ENCODE measurements at places on chromosomes 12 and 14.

DNA sequence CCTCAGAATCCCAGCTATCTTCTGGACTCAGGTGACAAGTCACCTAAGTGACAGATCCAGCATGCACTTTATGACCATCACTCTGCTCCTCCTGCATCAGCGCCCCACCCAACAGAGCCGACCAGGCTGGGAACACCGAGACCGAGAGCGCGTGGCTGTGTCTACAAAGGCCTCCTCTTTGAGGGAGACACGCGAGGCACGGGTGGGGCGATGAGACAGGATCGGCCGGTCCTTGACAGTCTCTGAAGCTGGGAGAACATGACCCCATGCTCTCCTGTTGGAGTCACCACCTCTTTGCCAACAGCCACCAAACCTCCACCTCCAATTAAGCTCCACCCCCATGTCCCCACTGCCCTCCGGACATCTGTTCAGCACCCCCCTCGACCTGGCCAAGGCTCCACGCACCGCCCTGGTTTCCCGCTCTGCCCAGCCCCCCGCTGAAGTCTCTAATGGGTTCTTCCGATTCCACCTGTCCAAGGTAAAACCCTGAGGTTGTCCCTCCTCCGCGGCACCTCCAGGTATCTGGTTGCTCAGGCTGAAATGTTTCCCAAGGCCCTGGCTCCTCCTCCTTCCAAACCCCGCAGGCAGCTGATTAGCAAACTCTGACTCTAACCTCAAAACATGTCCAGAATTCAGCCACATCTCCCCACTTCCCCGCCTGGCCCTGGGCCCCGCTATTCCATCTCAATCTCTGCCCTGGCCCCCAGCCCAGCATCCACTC is 31.5 kb downstream of the HSP90AA1 start:
- no peak for DNase-seq

- no peak for DNase-seq
Observed at GRCh38 chr14:95025941-95026340, 131.4 kb downstream of the DICER1 start.

DNA sequence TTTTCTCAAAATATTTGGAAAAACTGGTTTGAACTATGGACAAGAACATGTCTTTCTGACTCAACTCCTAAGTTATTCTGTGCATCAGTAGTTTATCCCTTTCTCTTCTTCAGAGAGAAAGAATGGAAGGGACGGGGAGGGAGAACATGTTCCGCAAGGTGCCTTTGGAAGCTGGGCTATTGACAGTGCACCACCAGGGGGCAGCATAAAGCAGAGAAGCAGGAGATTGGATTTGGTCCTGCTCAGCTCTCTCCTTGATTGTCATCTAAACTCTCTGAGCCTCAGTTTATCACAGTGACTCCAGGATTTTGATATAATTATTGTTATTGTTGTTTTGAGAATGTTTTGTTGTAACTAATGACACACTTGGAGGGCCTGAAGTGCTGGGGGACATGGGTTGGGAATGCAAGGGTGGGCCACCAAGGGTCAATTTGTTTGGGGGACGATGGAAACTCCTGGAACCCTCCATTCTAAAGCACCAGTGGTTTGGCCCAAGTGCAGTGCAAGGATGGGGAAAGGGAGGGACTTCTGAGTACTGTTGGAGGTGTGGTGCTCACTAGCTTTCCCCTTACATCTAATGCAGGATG is 45.3 kb upstream of the ANO6 start:
- peak; percentile 74 for DNase-seq

- no peak for DNase-seq
Observed at GRCh38 chr14:32985866-32986265, 47.2 kb downstream of the NPAS3 start.

GRCh38 chr14:25053585-25053984 is 3.6 kb upstream of the STXBP6 start:
- DNase-seq, result no peak

GRCh38 chr14:26841920-26842741 is 244.3 kb upstream of the NOVA1 start:
- no peak for DNase-seq

DNA sequence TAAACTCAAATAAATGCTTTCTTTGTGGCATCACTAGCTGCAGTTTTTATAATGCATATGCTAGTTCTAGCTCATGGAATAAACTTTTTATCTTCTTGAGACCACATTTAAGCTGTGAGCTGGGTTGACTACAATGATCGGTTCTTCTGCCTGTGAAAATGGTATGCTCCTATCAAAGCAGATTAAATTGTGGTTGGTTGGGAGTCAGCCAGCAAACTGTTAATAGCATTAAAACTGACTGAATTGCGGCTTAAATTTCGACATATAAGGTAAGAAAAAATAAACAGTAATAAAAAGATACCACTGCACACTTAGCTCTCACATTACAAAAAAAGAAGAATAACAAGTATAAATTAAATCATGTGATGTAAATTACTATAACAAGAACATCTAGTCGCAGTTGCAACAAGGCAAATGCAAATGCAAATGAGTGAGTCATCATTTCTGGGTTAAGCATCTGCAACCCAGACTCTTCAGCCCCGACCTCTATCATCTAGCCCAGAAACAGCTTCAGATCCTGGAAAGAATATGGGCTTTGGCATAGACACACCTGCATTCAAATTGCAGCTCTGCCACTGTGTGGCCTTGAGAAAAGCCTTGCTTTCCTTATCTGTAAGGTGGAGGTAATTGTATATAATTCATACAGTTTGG is 19.8 kb upstream of the DHRS7 start:
- no peak for DNase-seq

GRCh38 chr14:91352728-91353692 is 64.6 kb downstream of the CCDC88C start:
- no peak for DNase-seq

DNA sequence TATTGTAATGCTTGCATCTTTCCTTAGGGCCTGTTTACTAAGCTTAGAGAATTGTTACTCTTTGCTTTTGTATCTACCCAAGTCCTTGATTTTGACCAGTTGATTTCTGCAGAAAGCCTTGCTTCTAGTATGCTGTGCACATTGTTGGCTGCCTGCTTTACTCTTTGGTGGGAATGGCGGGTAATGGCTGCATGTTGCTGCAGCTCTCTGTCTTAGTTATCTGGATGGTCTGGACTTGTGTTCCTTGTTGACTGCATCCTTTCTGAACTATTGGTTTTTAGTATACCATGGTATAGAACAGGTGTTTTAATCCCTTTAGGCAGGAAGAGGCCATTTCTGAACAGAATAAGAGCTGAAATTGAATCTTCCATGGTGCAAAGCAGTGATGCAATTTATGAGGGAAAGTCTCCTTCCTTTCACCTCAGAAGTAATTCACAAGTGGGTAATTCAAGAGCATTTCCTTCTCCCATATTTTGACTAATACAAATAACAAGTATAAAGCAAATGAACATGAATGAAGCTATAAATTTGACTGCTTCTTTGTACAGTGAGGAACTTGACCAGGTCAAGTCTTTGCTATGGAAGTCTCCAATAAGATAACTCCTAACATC is 466.4 kb downstream of the NPAS3 start:
- DNase-seq, result no peak

DNA sequence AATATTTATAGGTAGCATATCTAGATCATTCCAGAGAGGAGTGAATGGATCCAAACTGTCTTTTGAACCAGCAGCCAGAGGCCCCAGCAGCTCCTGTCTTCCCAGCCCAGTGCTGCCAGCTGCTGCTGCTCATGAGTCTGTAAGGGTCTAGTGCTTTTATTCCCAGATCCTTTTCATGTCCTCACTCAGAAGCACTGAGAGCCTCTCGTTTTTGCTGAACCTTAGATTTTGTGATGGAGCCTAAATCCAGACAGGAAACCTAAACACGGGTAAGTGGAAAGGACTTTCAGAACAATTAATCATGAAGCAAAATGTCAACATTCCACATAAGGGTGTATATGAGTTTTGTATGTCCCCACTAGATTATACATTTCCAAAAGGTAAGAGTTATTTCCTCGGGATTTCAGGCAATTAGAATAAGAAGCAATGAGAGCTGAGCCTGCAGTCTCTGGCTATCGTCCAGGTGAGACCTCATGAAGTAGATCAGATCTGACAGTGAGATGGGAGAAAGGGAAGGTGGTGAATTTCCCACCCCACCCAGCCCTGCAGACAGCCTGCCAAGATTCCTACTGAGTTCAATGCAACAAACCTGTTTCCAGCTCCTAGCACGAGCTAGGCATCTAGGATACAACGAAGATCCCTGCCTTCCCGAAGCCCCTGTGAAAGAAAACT is 84.4 kb downstream of the NINJ2 start:
- no peak for DNase-seq

GRCh38 chr12:95004610-95005009 is 1.1 kb upstream of the NDUFA12 start:
- DNase-seq, result no peak

- no peak for DNase-seq
Observed at GRCh38 chr14:71764701-71765382, 167.4 kb upstream of the RGS6 start.

DNA sequence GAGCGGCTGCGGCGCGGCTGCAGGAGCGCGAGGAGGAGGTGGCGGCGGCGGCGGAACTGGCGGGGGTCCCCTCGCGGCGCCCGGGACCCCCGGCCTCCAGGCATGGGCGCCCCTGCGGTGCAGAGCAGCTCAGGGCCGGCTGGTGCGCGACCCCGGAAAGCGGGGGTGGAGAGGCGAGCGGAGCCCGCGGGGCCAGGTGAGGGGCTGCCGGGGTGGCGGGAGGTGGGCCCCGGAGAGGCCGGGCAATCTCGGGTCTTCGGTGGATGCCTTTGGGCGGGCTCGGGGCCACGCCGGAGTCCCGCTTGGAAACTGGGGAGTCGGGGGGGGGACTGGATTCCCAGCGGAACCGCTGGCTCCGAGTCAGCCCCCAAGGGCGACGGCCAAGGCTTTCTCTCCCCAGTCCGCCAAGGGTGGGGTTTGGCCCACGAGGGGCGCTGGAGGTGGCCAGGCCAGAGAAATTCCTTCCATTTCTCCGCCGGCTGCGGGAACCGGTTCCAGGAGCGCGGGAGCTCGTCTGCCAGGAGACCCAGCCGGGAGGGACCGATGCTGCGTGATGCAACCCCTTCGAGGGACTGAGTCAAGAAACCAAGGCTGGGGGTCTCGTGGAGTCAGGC is 13.9 kb upstream of the NR4A1 start:
- no peak for DNase-seq

DNA sequence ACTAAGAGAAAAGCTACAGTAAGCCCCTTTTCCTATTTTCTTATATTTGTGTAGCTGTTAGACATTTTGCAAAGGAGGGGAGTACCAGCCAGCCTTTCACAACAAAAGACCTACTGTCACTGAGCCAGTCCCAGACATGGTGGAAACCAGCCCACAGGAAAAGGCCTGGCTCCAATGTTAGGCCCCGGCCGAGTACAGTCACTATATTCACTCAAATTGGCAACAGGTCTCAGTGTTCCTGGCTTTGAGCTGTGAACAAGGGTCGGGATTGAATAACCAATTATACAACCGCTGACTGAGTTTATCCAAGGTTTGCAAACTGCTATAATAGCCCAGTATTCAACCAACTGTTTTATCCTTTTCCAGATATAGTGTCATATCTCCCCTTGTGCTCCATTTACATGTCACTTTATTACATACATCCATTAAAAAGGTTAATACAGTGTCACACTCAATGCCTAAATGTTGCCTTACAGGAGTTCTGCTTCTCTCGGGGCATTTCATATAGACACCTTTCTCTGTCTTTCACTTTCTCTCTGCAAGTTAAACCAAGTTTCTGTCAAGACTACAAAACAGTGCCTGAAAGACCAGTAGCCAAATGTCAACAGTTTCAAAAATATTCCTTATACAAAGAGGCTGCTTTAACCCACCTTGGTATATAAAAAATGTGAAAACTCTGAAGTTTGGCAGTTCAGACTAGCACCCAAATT is 178.1 kb downstream of the SOX5 start:
- DNase-seq, result no peak

- no peak for DNase-seq
Observed at GRCh38 chr14:94531187-94531586, 21.9 kb upstream of the SERPINA12 start.

- DNase-seq, result no peak
Observed at GRCh38 chr14:94158239-94158883, 15.8 kb upstream of the PPP4R4 start.

DNA sequence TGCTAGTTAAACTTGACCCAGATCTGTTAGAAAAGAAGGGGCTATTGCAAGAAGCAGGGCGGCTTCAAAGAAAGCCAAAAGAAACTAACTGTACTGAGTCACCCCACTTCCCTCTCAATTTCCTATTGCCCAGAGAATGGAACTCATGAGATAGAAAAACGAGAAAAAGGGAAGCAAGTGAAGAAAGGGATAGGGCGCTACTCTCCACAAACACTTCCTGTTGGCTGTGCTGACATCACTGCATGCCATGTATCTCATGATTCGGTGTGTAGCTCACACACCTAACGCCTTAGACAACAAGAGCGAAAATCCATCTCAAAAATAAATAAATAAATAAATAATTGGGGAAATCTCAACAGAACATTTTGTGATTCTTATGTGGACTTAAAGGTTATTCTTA is 13.0 kb upstream of the P2RX4 start:
- DNase-seq, result no peak

- DNase-seq, result no peak
Observed at GRCh38 chr14:101022121-101022520, 118.6 kb upstream of the RTL1 start.

DNA sequence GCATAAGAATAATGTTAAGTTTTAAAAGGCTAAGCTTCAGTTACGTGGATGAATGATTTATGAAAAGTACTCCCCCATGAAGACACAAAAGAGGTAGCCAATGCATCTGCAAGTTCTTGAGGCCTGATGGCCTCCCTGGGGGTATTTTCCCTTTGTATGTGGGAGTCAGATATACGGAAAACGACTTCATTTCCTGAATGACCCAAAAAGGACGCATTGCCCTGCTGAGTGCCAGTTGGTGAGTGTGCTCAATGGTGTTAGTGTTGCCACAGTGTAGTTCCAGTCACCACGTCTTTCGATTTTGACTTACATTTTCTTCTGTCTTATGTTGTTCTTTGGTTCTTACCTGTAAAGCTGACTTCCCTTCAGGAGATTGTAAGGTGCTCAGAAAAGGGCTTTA is 8.0 kb downstream of the ETV6 start:
- DNase-seq, result no peak
